ENCODE measurements at places on chromosomes 4 and X.

DNA sequence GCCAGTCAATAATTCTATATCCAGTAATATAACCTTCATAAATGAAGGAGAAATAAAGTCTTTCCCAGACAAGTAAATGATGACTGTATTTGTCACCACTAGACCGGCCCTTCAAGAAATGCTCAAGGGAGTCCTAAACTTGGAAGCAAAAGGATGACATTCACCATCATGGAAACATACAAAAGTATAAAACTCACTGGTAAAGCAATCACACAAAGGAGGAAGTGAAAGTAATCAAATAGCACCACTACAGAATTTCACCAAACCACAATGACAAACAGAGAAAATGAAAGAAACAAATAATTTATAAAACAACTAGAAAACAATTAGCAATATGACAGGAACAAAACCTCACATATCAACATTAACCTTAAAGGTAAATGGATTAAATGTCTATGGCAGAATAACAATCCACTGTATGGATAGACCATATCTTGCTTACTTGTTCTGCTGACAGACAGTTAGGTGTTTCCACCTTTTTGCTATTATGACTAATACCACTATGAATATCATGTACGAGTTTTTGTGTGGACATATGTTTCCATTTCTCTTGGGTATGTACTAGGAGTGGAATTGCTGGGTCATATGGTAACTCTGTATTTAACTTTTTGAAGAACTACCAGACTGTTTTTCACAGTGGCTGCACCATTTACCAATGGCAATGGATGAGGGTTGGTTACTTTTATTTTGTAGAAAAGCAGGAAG, 44.9 kb downstream of the NAT8L start:
- DNase-seq, result no peak

DNA sequence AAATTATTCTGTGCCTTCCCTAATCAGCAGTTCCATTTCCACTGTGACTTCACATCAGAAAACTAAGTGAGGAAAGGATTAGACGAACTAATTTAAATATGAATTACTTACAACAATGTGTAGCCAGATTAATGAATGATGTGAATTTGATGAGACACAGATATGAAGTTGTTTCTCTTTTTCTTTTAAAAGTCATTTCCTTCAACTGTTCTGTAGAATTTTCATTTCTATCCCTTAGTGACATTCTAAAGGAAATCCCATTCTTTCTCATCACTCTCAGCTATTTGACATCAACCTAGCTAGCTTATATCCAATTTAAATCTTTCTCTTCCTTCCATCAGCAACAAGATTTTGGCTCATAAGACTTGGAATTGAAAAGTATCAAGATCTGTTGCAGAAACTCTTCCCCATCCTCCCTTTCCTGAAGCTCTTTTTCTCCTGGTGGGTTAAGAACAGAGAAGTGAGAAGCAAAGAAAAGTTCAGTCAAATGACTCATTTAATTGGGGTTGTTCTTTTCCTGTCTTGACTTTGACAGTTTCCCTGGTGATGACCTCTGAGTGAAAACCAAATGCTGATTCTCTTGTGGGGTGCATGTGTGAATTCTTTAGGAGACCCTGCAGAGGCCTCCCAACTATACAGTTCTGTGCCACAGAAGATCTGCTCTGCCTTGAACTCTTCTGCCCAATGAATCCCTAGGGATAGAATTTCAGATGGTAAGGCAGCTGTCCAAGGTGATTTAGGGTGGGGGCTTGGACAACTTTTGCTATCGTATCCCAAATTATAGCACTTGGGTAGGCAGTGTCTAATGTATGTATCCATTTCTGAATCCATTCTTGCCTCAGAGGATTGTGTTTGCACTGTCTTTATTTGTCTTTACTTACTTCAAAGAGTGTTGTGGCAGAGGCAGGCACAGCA, 232.5 kb upstream of the GPRIN3 start:
- DNase-seq, result no peak

GRCh38 chrX:128518508-128518907, 466.3 kb upstream of the ACTRT1 start:
- no peak for DNase-seq

DNA sequence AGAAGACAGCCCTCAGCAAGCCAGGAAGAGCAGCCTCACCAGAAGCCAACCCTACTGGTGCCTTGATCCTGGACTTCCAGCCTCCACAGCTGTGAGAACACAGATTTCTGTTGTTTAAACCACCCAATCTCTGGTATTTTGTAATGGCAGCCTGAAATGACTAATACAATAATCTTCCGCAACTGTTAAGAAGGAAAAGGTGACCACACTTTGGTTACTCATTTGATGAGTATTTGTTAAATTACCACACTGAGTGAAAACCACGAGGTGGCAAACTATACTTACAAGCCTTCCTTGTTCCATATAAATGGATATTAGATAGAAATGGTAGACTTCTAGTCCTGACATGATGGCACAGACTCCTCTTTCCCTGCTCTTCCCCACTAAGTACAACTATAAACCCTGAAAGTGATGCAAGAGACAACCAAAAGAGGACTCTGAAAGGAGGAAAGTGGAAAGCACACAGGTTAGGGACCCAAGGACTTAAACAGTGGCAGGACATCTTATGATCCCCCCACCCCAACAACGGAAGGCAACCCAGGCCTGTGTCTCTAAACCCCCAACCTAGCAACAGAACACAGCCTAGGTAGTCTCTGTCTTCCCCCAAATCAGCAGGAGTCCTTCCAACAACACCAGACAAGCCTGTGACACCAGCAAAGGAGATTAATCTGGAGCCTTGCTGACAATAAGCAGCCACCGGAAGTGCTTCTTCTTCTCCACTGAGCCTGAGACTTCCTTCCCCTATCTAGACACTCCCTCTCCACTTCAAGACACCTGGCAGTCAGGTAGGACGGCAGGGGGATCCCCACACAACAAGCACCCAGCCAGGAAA, 12.3 kb downstream of the ZNF182 start:
- DNase-seq, result no peak

GRCh38 chr4:175947117-175947722, 118.4 kb upstream of the WDR17 start:
- DNase-seq, result no peak

GRCh38 chr4:156538210-156538609, 433.4 kb downstream of the PDGFC start:
- DNase-seq, result no peak

DNA sequence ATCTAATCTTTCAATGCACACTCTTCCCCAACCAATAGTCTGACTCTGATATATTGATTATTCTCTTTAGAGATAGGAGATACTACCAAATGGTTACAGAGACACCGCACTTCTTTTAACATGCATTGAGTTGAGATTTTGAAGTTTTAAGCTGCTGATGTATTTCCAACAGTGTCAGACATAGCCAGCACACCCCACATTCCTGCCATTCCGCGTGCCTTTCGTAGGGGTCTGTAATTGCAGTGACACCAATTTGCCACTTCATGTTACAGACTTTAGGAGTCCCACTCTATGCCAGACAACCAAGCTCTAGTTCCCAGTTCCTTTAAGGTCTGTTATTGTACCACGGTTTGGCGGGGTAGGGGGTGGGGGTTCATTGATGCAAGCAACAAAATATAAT, 618.2 kb upstream of the FRG1 start:
- DNase-seq, result no peak

GRCh38 chrX:77918568-77918967, 8.1 kb downstream of the ATP7A start:
- DNase-seq, result no peak

DNA sequence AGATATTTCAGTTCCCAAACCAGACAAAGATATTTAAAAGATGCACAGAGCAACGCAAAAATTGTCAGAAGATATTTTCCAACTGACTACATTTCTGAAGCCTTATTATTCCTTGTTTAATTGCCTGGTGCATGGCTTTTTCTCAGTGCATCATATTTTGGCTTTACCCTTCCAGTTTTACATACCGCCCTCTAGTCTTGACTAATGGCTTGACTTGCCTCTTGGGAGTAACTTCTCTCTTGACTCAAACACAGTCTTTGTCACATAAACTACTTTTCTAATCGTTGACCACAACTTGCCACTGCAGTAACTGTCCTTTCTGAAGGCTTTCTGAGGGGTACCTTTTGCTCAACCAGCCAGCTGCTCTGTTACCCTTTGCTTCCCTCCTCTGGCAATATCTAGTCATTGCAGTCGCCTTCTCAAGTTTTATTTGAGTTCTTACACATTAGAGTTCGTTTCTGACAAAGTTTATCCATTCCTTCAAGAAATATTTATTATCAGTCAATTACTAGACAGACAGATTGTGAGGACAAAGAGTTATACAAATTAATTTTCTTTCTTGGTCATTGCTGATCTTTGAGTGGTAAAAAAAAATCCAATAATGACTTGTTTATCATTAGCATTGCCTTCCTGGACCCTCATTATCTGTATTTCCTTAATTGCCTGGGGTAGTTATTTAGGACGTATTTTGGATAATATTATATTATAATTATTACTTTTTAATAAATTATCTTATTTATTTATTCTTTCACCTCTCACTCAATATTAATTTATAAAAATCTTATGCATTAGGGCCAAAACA, 506.9 kb upstream of the PCDH10 start:
- no peak for DNase-seq

- no peak for DNase-seq
Observed at GRCh38 chr4:83931659-83932438, 395.9 kb downstream of the GPAT3 start.

DNA sequence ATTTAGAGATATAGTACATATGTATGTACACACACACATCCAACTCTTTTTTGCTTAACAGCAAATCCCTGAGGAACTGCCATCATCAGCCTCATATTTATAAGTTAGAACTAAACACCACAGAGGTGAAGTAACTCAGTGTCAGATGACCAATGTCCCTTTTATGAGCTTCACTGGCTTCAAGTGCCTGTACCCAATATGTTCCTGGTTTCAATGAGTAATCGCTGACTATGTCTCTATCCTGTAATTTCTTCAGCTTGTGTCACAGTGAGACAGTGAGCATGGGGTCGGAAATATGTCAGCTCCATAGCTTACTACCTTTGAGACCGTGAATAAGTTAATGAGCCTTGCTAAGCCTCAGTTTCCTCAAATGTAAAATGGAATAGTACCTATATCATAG, 136.2 kb upstream of the RASGEF1B start:
- DNase-seq, result no peak

DNA sequence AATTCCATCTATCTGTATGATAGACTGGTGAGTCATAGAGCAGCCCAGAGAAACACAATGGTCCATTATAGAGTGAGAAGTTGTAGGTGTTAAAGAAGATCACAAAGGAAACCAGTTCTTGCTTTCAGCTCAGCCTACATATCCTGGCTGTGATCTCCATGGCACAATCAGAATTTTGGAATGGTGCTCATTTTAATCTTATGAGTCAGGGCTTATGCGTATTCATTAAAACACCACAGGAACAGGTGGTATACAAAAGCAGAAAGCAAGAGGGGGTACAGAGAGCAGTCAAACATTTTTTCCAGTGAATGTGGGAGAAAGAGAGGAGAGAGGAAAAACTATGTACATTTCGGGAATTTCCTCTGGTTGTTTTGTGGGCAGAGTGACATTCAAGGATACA, 126.9 kb downstream of the MFAP3L start:
- DNase-seq, result no peak

GRCh38 chrX:17803449-17803848, 57.6 kb downstream of the RAI2 start:
- DNase-seq, result no peak

DNA sequence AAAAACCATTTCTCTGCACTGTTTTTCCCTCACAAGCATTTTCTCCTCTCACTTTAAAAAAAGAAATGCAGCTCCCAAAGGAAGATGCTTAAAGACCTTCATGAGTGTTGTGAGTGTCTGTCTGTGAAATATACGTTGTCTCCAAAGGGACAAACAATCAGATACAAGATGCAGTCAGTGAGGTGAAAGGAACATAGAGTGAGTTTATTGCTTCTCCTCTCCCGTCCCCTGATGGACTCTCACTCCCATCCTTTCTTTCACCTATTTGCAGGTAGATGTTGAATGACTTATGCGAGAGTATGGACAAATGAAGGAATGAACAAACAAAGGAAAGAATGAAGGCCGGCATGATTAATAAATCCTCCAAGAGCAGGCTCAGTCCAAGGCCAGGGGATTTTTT, 561.2 kb upstream of the DIPK2B start:
- no peak for DNase-seq

All from stimulated activated CD8-positive, alpha-beta memory T cell treated with anti-CD3 and anti-CD28 coated beads, Interleukin-15, amount 100 ng/mL, for 24 hours (primary cell).